ENCODE measurements at places on chromosomes 7 and 10.

DNA sequence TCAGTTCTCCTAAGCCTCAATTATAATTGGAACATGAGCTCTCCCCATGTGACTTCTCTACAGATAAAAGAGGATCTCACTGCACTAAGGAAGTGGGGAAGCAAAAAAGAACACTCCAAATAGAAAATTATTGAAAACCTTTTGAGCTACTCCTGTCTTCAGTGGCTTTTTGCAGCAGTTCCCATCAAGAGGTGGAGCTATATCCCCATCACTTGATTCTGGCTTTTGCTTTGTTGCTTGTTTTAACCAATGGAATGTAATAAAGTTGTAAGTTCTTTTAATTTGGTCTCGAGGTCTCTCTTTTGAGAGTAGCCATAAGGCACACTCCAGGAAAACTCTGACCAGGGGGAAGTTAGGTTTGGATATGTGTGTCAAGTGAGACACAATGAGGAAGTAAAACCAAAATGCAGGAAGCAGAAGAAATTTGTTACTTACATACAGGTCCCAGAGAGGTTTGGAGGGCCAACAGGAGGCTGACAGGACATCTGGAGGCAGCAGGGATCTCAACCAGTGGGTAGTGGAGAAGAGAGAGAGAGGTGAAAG lies 569.4 kb downstream of the HTR7 start:
- no peak for DNase-seq

DNA sequence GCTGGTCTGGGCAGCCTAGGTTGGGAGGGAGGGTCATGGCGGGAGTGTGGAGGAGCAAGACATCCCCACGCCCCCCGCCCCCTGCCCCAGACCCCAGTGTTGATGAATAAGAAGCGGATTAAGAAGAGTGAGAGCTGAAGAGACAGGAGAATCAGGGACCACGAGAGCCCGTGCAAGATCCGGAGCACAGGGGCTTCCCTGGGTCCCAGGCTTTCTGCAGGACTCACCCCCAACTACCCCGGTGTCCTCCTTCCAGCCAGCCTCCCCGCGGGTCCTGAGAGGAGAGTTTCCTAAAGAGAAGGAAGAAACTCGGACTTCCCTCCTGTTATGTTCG lies 20.1 kb downstream of the GHRHR start:
- no peak for DNase-seq

- DNase-seq, result no peak
Observed at GRCh38 chr10:11270135-11270857, 252.6 kb downstream of the CELF2 start.

- DNase-seq, result no peak
Observed at GRCh38 chr7:99465421-99465768, 572 bp downstream of the ATP5MF start.

DNA sequence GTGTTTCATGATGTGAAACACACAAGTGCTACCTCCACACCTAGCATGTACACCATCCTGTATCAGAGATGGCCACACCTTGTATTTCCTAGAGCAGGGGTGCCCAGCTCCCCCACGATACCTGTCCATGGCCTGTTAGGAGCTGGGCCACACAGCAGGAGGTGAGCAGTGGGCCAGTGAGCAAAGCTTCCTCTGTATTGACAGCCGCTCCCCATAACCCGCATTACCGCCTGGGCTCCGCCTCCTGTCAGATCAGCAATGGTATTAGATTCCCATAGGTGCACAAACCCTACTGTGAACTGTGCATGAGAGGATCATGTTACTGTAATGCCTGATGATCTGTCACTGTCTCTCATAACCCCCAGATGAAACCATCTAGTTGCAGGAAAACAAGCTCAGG lies 145.6 kb upstream of the RNF32 start:
- no peak for DNase-seq

DNA sequence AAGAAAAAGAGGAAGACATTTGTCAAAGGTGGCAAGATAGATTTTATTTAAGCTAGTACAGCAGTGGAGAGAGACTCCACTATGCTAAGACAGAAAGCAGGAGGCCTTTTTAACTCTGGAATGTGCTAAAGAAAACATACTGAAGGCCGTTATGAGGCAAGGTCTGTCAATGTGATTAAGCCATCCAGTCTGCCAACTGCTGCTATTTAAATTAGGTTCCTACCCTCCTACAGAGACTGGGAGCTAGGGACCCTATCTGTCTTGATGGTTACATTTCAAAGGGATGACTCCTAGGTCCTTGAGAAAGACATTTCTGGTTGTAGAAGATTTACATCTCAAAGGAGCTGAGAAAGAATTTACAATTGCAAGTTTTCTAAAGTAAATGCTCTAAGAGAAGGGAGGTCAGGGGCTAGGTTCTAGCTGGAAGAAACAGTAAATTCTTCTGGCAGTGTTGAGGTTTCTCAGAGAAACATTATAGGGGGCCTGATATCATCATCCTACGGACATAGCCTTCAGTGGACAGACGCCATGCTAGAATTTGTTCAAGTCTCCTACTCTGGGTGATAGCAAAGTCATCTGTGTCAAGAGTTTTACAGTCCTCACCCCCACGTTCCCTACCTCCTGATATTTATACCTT lies 211.6 kb downstream of the PHF14 start:
- DNase-seq, result no peak

GRCh38 chr7:18257711-18258110 lies 230.1 kb upstream of the PRPS1L1 start:
- no peak for DNase-seq

- no peak for DNase-seq
Observed at GRCh38 chr10:44888886-44889285, 22.3 kb upstream of the TMEM72 start.

GRCh38 chr10:126640401-126640800 lies 30.1 kb downstream of the C10orf90 start:
- DNase-seq, result no peak

GRCh38 chr10:100008142-100008522 lies 1.6 kb downstream of the DNMBP start:
- DNase-seq, result no peak

- no peak for DNase-seq
Observed at GRCh38 chr10:68559841-68560185, 324 bp upstream of the TET1 start.

GRCh38 chr10:121078036-121078435 lies 226.9 kb downstream of the WDR11 start:
- DNase-seq, result no peak

- DNase-seq, result no peak
Observed at GRCh38 chr10:130927157-130927556, 384.4 kb downstream of the TCERG1L start.

DNA sequence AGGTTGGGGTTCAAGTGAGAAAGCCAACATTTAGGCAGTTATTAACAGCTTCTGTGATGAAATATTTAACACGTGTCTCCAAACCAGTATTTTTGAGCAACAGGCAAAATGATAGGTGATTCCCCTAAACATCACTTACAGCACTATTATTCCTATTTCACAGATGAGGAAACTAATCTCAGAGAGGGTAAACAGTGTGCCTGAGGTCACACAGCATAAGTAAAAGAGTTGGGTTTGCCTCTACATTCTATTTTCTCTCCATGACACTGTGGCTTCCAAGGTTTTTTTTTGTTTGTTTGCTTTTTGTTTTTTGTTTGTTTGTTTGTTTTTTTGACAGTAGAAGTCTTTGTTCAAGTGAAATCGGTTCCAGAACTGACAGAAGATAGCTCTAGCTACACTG lies 43.2 kb upstream of the PDCD4 start:
- no peak for DNase-seq

- DNase-seq, result no peak
Observed at GRCh38 chr7:125020801-125021200, 91.2 kb upstream of the POT1 start.

DNA sequence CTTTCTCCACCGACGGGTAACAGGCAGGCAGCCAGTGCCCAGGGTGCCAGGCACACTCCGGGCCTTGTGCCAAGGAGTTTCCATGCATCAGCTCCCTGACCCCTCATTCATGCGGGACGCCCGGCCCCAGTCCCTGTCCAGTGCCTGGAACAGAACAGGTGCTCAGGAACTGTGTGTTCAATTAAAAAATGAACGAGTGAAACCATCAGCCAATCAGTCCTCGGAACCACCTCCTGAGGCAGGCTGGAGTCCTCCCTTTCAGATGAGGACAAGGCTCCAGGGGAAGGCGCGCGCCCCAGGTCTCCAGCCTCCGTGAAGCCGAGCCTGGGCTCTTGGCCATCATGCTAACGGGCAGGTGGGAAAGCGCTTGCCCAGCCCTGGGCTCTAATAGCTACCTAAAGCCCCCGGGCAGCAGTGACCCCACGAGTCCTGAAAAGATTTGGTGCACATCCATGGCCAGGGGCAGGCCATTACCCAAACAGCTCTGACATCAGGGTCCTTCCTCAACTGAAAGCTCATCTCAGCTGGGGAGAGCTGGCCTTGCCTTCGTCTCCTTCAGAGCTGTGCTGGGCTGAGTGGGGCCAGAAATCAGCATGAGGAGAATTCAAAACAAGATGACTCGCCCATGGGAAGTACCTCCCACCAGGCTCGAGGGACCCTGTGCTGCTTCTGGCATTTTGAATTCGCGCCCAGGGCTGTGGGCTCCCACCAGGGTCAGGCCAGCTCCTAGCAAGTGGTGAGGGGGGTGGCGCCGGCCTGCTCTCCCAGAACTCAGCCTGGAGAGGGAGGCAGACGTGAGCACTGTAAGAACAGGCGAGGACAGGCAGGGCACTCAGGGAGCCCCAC lies 200.5 kb downstream of the MAD1L1 start:
- DNase-seq, result no peak

GRCh38 chr7:149881328-149882247 lies 7.8 kb downstream of the ATP6V0E2 start:
- no peak for DNase-seq

GRCh38 chr10:48701139-48701901 lies 16.6 kb downstream of the WDFY4 start:
- no peak for DNase-seq

DNA sequence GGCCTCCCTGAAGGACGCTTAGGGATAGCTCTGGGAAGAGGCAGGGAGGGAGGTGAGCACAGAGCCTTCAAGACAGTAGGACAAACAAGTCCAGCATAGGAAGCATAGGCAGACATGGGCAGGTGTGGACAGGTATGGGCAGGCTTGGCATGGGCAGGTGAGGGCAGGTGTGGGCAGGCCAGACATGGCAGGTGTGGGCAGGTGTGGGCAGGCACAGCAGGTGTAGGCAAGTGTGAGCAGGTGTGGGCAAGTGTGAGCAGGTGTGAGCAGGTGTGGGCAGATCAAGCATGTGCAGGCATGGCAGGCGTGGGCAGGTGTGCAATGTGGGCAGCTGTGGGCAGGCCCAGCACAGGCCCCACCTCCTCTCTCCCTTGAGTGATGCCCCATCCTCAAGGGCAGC lies 148.8 kb upstream of the ZMIZ1 start:
- DNase-seq, result no peak

- DNase-seq, result no peak
Observed at GRCh38 chr7:135929249-135929648, 47.9 kb downstream of the MTPN start.

- no peak for DNase-seq
Observed at GRCh38 chr7:102425639-102426267, 7.6 kb upstream of the ORAI2 start.

DNA sequence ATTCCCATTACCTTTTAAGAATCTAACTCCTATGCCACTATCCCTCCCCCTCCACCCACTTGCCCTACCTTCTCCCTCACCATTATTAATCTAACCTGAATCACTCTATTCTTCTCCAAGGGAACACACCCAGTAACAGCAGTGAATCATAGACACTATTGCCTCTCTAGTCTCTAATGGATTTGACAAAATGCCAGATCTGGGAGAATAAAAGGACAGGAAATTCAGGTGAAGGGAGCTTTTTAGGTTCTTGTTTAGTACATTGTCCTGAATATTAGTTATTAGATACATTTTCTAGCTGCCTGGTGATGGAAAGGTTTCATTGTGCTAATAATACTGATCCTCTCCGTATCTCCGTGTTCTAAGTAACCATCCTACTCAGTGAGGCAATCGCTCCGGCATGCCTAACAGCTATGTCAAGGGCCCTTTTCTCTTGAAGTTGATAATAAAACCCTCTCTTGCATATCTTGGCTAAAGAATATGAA lies 4.1 kb upstream of the SFR1 start:
- no peak for DNase-seq

DNA sequence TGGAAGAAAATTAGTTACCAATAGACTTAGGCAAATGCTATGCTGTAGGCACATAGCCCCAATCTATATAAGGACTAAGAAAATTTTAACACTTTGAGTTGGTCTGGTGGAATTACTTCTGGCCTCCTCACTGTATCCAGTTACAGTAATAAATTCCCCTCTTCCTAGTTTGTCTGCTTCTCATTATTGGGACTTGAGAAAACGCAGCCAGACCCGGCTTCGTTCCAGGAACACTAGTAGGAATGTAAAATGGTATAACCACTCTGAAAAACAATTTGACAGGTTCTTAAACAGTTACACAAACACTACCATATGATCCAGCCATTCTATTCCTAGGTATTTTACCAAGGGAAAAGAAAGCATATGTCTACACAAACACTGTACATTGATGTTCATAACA lies 150.2 kb downstream of the VPS50 start:
- no peak for DNase-seq

- DNase-seq, result no peak
Observed at GRCh38 chr7:149286811-149287400, 24.9 kb downstream of the ZNF783 start.

GRCh38 chr7:63521-64021 lies 128.8 kb upstream of the FAM20C start:
- DNase-seq, result no peak

- no peak for DNase-seq
Observed at GRCh38 chr7:100654908-100655831, 1.1 kb downstream of the ACTL6B start.

- DNase-seq, result no peak
Observed at GRCh38 chr10:50325449-50326171, 74.3 kb upstream of the ASAH2 start.

DNA sequence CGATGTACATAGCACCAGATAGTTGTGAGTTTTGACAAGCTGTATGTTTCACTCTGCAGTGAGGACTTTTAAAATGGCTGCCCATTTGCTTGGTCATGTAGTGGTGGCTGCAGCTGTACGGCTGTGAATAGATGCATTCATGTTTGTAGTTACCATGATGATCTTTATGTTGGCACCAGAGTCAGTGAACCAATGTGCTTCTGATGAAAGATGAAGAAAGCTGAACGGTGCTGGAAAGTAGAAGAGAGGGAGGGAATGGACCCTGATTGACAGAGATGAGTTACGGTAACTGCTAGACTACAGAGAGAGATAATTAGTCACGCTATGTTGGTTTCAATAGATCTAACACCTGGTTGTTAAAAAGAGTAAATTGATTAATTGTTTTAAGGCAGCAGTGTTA lies 256.8 kb downstream of the CELF2 start:
- DNase-seq, result no peak
